ENCODE measurements at places on chromosomes 12 and 14.
A peak's percentile ranks its signal among the peaks of the same experiment; 100 is the strongest.

DNA sequence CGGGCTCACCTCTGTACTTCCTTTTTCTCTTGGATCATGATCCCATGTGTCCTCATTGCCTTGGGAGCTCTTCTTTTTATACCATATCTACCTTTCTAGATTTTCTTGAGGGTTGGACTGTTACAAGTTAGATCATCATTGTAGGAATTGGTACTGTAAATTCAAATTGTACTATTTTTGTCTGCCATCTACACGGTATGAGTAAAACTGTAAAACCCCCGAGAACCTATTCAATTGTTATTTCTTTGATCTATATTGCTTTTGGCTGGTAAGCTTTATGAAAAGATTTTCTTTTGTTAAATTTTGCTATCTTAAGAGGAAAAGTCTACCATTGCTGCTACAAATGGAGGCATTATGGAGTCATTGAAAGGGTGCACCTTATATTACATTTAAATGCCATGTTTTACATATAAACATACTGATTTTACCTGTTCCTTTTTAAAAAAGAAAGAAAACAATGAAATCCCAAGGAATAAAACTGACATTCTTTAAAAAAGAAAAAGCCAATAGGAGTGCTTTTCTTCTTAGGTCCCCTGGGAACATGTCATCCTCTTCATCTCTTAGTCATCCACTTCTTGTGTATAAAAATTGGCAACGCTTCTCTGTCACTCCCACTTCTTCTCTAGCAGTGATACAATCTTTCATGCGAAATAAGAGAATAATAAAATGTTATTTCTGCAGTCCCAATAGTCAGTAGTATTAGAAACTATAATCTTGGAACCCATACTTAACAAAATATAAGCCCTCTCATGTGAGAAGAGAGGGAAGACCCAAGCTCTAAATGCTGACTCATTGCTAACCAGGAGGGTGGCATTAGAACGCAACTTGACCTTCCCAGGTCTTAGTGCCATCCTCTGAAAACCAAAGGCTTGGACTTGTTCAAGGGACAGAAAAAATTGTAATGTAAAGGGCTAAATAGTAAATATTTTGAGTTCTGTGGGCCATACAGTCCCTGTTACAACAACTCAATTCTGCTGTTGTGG is 20.4 kb downstream of the RGS6 start:
- no peak for DNase-seq

GRCh38 chr12:15092826-15093225 is 120.0 kb downstream of the PDE6H start:
- no peak for DNase-seq

GRCh38 chr14:104507443-104507842 is 72.1 kb upstream of the C14orf180 start:
- no peak for DNase-seq

DNA sequence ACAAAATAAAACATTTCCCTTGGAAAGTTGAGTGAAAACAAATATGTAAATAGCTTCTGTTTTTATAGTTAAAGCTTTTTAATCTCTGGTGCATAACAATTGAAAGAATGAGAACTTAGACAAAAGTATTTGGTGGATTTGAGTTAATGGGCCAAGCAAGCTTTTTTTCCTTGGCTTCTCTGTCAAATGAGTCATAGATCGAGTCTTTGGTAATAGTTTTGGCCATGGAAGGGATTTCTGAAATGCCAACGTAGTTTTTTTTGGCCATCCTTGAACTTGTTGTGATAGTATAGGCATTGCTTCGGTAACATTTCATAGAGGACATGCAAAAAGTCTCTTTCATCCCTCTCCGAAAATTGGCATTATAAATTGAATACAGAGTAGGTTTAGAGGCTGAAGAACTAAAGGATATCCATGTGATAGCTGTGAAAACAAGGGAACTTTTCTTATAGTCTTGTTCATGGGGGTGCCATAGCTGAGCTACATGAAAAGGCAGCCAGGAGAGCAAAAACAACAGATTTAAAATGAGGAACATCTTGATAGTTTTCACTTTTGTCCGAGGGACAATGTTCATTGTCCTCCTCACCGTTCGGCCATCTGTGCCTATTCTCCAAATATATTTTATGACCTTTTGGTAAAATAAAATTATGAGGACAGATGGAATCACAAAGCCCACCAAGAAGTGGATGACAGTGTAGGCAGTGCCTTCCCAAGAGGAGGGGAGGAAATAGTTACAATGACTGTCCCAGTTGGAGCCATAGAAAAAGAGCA is 34.7 kb downstream of the GPR19 start:
- DNase-seq = no peak

GRCh38 chr12:96218989-96219678 is 25.0 kb downstream of the ELK3 start:
- DNase-seq = peak; percentile 73

DNA sequence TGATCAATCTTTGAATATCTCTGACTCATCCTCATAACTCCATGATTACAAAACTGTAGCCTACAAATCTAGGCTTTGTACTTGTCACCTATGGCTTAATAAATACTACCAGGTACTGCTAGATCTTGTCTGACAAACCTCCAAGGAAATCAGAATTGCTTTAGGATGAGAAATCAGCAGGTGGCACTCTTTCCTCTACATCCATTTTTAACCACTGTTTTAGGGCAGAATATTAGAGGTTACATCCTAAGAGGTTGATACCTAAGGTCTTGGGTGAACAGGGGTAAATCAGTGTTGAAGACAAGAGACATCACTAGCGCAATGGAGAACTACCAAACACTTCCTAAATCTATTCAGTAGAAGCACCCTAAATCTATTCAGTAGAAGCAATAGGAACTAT is 63.1 kb upstream of the SOX5 start:
- DNase-seq = no peak

- no peak for DNase-seq
Observed at GRCh38 chr14:50425816-50426215, 29.1 kb upstream of the CDKL1 start.

DNA sequence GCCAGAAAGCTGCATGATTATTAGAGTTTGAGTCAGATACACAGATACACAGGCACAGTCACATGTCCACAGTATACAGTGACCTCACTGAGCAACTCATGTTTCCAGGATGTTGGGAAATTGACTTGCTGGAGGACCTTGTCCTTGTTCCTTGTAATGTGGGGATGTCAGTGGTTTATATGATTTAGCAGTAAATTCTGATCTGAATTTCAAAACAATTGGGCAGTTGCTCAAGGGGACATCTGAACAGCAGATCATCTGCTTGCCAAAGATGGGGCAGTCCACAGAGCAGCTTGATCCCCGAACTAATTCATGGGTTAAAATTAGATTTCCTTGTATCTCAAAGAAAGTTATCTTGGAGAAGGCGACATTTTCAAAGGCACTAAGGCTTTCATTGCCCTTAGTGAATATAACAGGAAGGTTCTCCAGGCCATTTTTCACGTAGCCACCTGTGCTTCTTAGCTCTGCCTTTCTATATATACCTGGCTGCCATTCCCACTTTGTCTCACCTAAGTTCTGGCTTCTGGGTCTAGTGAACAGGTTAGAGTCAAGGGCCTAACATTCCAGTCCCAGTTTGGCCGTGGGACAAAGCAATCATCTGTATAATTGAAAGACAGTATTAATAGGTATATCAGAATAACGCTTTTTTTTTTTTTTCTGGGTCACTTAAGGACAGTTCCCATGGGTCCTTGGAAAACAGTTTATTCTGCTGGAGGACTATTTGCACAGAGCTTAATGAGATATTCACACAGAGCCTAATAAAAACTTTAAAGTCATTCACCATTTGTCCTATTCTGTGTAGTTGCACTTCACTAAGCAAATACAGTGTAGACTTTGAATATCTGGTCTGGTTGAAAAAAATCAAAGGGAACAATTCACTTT is 64.9 kb upstream of the STRN3 start:
- DNase-seq = peak; percentile 48

DNA sequence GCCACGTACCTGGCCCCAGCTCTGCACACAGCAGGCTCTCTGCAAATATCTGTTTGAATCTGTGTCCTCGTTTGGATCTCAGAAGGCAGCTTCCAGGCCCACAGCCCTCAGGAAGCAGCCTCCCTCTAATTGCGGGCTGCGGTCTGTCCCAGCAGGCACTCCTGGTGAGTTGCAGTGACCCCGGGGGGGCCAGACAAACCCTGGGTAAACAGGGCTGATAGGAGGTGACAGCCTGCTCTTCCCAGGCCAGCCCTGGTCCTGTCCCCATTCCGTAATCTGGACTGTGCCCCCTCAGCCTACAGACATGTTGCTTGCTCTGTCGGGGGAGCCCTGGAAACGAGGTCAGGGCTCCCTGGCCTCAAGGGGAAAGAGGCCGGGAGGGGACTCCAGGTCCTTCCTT is 2.0 kb downstream of the FOXN4 start:
- DNase-seq = peak; percentile 85

DNA sequence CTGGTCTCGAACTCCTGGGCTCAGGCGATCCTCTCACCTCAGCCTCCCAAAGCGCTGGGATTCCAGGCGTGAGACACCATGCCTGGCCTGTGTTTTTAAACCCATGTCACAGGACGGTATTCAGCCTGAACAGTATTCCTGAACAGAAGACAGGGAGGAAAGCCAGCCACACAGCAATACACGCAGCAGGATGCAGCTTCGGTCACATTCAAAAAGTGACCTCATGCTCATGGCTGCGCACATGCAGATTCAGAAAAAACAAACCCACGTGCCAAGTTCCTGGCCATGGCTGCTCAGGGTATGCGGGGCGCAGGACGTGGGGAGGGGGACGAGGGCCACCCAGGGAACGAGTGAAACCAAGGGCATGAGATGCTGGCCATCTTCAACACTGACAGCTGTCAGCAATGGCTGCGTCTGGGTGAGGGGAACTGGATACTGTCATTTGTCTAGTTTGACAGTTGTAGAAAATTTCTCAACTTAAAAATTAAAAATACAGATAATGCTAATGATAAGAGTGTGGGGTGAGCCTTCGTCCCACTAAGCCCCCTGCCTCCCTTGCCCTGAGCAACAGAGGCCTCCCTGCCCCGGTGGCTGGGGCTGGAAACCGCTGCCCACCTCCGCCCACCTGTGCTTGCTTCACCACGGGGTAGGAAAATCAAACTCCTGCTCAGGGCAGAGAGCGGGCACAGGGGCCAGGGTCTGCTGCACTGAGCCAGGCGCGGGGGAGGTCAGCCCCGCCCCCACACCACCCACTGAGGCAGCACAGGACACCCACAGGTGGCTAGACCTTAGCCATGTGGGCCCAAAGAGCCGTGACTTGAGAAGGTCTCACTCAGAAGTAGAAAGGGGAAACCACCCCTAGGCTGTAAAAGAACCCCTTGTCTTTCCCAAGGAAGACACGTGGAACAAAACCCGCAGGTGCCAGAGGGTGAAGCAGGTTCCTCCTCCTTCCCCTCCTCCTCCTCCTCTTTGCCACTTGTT is 84.2 kb downstream of the SCARB1 start:
- no peak for DNase-seq

- DNase-seq = no peak
Observed at GRCh38 chr14:85501751-85502150, 28.2 kb upstream of the FLRT2 start.

GRCh38 chr12:90323217-90323616 is 614.6 kb upstream of the ATP2B1 start:
- no peak for DNase-seq

DNA sequence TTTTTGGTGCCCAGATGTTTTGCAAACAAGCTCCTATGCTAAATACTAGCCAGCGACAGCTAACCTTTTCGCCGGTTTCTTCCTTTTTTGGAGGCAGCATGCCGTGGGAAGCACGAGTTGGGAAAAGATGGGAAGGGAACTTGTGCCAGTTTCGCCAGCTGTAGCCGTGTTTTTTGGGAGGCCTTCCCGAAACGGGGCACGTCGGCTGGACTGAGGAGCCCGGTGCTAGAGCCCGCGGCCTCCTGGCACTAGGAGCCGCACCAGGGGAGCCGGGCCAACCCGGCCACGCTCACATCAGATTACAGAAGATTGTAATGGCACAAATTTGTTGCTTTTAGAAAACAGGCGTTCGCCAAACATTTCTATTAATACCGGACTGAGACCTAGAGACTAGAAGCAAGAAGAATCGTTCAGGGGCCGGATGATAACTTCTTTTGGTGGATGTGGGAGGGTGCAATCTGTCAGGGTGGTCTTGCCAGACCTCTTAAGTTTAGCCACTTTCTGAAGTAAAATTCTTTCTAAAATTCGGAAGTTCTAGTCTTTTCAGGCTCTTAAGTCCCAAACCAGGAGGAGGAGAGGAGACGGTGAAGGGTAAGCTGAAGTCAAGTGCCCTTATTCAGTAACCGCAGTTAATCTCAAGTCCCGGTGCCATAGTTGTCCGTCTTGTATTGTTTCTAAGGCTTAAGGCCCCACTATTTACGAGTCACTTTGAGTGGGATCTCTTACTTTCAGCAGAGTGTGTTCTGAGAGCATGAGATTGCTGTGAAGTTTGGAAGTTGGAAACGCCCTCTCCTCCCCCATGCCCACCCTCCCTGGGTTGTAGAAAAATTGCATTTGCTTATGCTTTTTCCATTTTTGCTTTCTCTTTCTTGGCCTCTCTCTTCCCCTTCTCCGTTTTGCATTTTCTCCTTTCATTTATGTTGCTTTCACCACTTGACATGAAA is 1.3 kb downstream of the RASSF3 start:
- DNase-seq = peak; percentile 12

GRCh38 chr12:54988402-54989054 is 4.0 kb upstream of the TESPA1 start:
- no peak for DNase-seq

GRCh38 chr14:86858591-86858990 is 1134.4 kb downstream of the GALC start:
- DNase-seq = no peak

DNA sequence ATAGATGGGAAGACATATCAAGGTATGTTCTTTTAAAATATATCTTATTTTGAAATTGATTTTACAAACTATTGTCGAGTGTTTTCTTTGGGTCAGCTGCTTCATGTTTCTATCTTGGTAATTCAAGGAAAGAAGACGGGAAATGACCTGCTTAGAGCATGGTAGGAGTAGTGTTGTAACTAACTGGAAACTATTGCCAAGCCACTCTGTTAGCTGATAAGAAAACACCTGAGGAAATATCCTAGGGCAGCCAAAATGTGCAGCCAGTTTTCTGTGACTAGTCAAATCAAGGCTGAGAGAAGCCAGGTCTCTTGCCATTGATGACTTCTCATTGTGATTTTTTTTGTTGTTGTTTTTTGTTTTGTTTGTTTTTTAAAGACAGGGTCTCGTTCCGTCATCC is 30.2 kb downstream of the METAP2 start:
- no peak for DNase-seq

GRCh38 chr12:11705010-11705409 is 55.5 kb downstream of the ETV6 start:
- no peak for DNase-seq

- peak; percentile 16 for DNase-seq
Observed at GRCh38 chr12:4107436-4107878, 166.1 kb upstream of the CCND2 start.

DNA sequence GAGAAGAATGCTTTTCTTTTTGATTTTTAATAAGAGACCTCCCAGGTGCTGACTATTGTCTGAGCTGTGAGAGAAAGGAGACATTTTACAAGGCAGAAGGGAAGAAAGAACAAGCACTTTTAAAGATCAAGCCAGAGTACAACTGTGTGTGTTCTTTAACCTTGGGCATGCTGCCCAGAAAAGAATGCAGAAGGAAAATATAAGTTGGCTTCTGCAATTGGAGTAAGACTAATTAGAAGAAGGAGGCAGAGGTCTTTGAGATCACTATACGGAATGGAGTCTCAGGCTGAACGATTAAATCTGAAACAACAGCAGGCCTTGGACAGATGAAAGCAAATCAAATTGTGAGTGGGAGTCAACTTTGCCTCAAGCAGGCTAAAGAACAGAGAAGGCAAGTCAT is 230.5 kb downstream of the ATP23 start:
- DNase-seq = no peak

- DNase-seq = no peak
Observed at GRCh38 chr12:113228394-113229028, 7.2 kb downstream of the TPCN1 start.

All from NCI-H146 (cell line).